Heart left ventricle (tissue), 16 donors: ENCODE measurements at places on chromosomes 5 and 9.

GRCh38 chr5:158911693-158912363 is 187.9 kb downstream of the EBF1 start:
- no peak for DNase-seq

DNA sequence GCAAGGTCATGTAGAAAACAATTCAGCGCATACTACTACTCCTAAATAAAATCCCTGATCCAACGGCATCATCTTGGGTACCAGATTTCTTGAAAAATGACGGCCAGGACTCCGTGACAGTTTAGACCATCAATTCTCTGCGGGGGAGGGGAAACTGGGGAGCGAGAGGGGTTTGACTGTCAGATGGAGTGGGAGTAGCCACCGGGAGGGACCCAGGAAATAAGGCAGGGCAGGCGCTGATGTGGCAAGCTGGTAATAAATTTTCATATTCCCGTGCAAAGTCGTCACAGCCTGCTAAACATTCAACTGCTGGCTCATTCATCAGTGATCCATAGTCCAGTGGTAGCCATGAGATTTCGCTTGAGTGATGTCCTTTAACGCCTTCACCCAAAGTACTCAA is 457 bp upstream of the CDH18 start:
- DNase-seq: no peak

- no peak for DNase-seq
Measured at GRCh38 chr5:141877356-141878185, 639 bp downstream of the PCDH1 start.

DNA sequence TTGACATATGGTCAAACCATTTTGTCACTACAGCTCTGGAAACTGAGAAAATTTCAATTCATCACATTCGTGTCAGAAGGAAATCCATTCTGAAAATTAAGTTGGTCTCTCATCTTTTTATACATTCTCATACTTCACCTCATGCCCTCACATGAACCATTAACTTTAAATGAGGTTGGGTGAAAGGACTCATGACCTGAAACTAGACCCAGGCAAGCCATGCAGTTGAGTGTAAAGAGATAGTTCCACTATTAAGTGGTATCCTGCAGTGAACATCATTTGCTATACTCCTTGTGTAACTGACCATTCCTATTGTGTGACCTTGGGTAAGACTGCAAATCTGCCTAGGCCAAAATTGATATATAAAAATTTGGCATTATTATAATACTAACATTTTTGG is 299.6 kb upstream of the GRIN3A start:
- no peak for DNase-seq

- DNase-seq: peak; percentile 59
Measured at GRCh38 chr9:131116281-131117120, 8.9 kb upstream of the NUP214 start.

DNA sequence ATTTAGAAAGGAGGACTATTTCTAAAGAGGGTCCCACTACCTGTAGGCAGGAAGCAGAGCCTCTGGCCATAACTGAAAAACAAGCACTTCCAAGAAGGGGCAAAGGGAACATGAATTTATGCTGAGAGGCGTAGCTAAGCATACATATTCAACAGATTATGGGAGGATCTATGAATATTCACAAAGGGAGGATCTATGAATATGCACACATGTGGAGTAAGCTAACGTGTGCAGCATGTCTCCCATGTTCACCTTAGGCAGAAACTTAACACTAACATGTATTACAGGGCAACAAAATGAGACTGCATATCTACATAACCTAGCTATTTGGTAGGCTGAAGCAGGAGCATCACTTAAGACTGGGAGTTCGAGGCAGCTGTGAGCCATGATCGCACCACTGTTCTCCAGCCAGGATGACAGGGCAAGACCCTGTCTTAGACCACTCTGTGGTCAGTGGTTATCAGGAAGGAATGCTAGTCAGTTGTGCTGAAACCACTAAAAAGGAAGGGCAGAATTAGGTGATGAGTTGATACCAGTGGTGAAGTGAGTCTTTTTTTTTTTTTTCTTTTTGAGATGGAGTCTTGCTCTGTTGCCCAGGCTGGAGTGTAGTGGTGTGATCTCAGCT is 20.8 kb downstream of the FXN start:
- no peak for DNase-seq

GRCh38 chr9:38390851-38391250 is 1.7 kb upstream of the ALDH1B1 start:
- DNase-seq: no peak
